Cerebellar nuclear complex (tissue), 1 donor: ENCODE measurements at places on chromosomes 4 and X.

- no peak for DNase-seq
Measured at GRCh38 chr4:183147196-183147595, 48.1 kb downstream of the WWC2 start.

- DNase-seq: no peak
Measured at GRCh38 chrX:11395859-11396258, 102.6 kb downstream of the AMELX start.

DNA sequence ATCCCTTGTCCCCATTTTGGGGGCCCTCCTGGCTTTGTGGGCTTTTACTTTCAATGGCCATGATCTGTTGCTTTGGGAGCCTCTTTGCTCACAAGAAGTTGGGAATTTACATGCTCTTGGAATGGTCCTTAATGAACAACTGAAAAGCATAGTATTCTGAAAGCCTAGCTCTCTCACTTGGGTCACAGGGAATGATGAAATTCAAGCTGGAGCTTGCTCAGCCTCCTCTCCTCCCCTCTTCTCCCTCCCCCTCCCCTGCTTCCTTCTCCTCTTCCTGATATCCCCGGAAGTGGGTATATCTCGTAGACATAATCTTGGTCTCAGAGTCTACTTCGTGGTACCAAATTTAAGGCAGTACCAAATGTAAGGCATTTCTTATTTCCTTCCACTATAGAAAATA is 400.6 kb upstream of the NR3C2 start:
- no peak for DNase-seq

DNA sequence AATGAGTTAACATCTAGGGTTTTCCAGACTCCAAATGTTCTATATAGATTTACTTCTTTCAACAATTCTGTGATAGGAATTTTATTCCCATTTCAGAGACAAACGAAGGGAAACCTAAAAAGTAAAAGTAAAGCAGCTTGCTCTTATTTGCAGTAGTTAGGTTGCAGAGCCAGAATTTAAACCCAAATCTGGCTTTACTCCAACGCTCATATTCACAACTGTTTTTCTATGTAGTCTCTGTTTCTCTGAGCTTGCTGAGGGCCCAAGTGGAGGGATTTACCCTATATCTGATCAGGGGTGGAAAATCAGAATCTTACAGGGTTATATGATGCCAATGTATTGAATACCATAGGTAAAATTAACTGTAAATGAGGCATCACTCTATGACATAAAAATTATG is 599.1 kb upstream of the GRIA3 start:
- DNase-seq: no peak

GRCh38 chr4:154294652-154295350 is 196.8 kb downstream of the DCHS2 start:
- no peak for DNase-seq

- no peak for DNase-seq
Measured at GRCh38 chr4:99403380-99404184, 31.6 kb downstream of the ADH7 start.

DNA sequence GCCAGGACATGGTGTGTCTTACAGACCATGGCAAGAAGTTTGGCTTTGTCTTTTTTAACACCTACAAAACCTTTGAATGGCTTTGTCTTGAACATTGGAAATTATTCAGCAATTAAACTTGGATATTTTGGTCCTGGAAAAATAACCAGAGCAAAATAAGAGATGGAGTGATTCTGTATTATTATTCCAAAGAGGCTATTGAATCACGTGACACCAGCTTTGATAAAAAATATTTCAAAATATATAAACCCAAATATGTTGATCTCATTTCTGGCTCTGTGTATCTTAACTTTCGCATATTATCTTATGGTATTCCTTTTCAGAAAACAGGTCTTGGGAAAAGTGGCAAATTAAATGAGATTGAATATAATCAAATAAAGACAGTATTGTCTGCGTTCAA is 32.6 kb upstream of the GIMD1 start:
- DNase-seq: no peak

DNA sequence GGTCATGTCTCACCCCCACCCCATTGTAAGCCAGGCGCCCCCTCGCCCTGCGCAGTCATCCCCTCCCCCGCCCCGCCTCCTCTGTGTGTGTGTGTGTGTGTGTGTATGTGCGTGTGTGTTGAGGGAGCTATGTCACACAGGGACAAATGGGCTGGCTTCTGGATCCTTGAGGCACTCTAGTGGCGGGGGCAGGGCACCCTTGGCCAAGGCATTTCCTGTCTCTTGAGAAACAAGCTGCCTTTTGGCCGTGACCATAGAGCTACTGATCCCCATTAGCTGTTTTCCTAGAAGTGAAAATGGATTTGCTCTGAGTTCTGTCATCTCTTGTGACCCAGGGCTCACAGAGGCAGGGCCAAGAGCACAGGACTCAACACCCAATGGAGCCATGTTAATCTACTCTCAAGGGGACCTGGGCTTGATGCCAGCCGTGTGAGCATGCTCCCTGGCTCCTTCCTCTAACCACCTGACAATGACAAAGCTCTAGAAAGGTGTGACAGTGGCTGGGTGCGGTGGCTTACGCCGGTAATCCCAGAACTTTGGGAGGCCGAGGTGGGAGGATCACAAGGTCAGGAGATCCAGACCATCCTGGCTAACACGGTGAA is 162.5 kb upstream of the BCOR start:
- DNase-seq: no peak

- no peak for DNase-seq
Measured at GRCh38 chrX:15398874-15399273, 14.7 kb upstream of the VEGFD start.
